Stimulated activated CD4-positive, alpha-beta T cell treated with anti-CD3 and anti-CD28 coated beads, TNF-alpha, amount 100 ng/mL, for 24 hours (primary cell): ENCODE measurements at places on chromosomes 5 and 9.

- no peak for DNase-seq
These were observed 34.1 kb downstream of the CFAP77 start for GRCh38 chr9:132443951-132444607.

GRCh38 chr5:87313216-87313615 is 45.5 kb downstream of the RASA1 start:
- DNase-seq = no peak

GRCh38 chr9:84153885-84154284 is 173.3 kb downstream of the RMI1 start:
- DNase-seq = no peak

DNA sequence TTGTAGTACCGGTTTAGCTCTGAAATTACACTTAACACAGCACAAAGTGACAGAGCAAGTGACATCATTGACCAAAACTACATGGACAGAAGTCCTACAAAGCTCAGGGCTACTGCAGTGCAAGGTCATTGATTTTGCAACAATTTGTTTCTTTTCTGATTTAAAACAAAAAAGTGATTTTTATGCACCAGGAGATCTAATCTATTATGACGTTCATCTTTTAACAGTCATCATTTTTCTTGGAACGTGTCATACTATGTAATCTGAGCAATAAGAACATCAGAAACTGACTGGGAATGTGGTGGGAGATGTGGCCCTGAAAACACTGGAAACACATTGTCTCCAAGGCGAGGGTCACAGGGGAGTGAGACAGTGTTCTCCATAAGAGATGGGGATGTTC is 17.4 kb upstream of the ZFAND5 start:
- no peak for DNase-seq

GRCh38 chr5:56838409-56839039 is 23.2 kb downstream of the MAP3K1 start:
- no peak for DNase-seq

- no peak for DNase-seq
These were observed 27.4 kb downstream of the FAM219A start for GRCh38 chr9:34430843-34431437.

DNA sequence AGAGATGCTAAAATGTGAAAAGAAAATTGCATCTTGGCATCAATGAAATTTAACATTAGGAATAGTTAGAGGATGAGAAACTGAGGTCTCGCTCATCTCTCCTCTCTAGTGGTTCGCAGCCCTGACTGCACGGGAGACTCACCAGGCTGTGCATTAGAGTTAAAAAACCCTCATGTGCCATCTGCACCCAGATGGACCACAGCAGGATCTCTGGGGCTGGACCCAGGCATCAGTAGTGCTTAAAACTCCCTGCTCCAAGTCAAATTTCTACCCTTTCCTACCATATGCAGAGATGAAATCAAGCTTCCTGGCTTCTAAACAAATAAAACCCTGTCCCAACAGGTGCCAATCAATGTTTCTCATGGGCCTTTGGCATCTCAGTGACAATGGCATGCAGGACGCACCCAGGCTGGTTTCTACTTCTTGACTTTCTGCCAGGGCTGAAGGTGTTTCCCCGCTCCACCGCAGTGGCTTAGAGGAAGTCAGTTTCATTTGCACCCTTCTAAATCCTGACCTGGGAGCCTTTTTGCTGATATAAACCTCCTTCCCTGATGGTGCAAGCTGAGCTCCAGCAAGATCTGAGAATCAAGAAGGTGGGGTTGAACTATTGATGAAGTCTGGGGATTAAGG is 132.6 kb downstream of the NSG2 start:
- no peak for DNase-seq

DNA sequence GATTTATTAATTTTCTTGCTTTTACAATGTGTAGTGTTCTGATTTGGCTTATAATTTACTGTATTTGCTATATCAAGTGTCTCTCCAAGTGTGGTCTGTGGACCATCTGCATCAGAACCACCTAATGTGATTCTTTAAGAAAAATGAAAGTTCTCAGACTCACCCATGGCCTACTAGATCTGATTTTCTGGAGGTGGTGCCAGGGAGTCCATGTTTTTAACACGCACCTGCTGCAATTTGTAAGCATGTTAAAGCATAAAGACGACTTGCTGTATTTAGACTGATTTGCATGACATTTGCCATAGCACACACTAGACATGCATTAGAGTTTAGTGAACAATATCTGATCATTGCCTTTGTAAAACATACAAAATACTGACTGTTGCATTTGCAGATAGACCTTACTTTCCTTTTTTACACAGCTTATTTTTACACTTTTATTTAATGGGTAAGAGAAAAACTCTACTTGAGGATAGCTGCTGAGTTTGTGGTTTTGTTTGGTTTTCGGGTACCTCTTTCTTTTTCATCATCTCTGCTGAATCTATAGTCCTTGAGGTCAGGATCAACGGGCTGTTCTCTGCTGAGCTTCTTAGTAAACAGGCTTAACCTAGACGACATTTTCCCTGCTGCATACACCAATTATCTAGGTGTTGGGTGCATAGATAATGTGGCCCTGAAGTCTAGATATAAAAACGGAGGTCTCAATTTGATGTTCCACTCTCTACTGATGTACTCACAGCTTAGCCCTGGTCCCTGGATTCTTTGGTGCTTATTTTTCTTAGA is 138.0 kb upstream of the ZNF366 start:
- no peak for DNase-seq

GRCh38 chr9:128643519-128644300 is 12.9 kb downstream of the DYNC2I2 start:
- no peak for DNase-seq

DNA sequence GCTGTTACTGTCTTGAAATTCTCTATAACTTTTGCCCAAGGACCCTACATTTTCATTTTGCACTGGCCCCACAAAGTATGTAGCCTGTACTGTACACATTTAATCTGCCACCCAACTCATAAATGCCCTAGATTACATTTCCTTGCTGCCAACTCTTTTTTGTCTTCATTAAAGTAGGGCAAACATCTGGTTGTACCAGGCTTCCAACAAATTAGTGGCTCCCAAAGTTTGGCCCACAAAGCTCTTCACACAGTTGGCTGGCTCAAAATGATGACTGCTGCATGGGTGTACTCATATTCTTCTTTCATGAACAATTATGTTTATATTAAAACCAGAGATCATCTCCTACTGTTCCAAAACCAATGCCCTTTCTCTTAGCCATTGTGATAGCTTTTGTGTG is 45.3 kb downstream of the GNA14 start:
- DNase-seq = no peak

DNA sequence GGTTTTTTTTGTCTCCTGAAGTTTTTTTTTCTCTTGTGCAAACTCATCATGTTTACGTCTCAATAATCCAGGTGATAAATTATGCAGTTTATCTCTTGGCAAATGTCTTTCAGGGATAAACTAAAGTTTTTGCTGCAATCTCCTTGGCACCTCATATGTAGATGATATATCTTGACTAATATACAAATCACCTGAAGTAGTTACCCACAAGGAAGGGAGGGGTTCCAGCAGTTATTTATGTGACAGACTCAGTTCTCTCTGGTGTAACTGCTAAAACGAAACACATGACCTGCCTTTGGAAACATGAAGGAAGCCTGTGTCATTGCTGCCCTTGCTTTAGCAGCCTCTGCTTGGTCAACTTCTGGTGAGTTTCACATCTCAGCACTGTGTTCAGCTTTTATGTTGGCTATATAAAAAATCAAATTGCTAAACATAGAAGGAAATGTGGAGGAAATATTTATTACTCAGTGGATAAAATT is 39.3 kb upstream of the KIAA1958 start:
- DNase-seq = no peak
